ENCODE measurements at places on chromosomes 11 and 22. TPM values are rescaled to one million over a fixed set of nuclear protein-coding genes. Genes with fewer than 3 reads are reported as not detected.

GRCh38 chr11:2825889-2826678 lies 59.5 kb downstream of the CDKN1C start:
- no peak for DNase-seq

DNA sequence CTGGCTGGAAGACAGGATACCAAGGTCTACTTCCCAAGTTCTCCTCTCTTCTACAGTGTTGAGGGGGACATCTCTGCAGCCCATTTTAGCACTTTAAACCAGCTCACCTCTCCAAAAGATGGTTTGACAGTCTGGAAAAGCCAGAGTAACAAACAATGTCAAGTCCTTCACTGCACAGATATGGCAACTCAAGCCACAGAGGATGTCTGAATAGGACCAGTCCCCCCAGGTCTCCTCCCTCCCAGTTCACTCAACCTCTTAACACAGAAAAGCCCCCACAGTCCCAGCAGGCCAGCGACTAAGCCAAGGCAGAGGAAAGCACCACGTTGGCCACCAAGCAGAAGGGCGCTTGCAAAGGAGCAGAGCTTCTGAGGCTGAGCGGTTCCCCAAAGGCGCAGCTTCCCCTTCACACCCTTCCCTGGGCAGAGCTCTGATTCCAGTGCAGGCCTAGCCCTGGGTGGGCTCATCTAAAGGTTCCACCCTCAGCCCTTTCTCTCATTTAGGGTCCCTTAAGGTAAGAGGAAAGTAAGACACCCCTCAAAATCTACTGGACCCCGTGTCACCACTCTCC lies 62.7 kb downstream of the PAK1 start:
- no peak for DNase-seq

DNA sequence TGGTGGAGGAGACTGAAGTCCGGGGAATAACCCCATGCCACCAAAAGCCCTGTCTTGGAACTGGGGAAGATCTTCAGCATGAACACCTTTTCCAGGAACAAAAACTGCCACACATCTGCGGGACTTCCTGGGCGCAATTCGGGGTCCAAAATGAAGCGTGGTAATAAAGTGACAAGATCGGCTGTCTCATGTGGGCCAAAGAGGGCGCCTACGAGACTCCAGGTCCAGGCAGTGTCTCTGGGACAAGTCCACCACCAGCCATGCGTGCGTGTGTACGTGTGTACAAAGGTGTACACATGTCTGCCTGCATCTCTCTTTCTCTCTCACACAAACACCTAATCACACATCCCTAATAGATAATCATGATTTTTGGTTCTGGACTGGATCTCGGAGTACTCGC lies 8.9 kb upstream of the MYBPC3 start:
- no peak for DNase-seq

DNA sequence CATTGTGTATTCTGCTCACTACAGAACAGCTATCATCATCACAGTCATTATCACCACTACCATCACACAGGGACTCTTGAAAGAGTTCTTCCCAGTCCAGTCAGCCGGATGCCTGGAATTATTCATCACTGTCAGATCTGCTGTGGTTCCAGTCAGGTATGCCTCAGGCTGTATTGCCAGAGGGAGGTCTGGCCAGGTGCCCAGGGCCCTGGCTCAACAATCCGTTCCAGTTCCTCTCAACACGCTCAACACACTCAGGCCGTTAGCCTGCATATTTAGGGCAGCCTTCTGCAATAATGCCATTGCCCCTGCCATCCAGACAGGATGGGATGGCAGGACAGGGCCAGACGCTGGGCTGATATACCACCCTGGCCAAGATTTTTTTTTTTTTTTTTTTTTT lies 28.6 kb upstream of the RASL10A start:
- no peak for DNase-seq

GRCh38 chr11:114080219-114080618 lies 20.7 kb downstream of the ZBTB16 start:
- peak; percentile 78 for DNase-seq

DNA sequence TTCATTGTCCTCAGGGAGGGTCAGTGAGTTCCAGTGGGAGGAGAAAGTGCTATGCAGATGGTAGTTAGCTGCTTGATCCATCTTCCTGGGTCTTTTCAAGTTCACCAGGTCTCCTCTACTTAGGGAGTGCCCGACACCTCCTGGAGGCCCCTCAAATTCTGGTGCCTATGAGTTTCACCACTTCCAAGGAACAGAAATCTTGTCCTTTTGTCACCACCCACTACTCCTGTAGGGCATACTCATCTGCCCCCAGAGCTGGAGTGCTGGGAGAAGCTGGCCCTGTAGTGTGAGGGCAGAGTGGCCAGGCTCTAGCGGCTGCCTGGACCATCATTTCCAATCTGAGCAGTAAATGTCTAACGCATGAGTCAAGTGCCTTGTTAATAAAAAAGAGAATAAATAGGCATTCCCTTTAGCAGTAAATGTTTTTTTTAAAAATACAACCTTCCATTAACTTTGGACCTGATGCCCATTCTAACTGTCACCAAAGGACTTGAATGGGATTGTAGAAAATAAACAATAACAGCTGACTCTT lies 12.5 kb downstream of the IRAG1 start:
- DNase-seq: no peak

- no peak for DNase-seq
Observed at GRCh38 chr11:95293116-95293515, 62.1 kb upstream of the SESN3 start.

The MEI1 gene
- polyA plus RNA-seq: 122 TPM

The IGSF9B gene
- polyA plus RNA-seq: 0.45 TPM

The C22orf42 gene
- not detected for polyA plus RNA-seq

The KRTAP5-8 gene
- polyA plus RNA-seq: not detected

The SCGB1D2 gene
- not detected for polyA plus RNA-seq
